LoVo (cell line): ENCODE measurements at places on chromosomes 2 and 18.

- no peak for DNase-seq
These were observed 123.2 kb downstream of the PHLPP1 start for GRCh38 chr18:62838475-62839098.

DNA sequence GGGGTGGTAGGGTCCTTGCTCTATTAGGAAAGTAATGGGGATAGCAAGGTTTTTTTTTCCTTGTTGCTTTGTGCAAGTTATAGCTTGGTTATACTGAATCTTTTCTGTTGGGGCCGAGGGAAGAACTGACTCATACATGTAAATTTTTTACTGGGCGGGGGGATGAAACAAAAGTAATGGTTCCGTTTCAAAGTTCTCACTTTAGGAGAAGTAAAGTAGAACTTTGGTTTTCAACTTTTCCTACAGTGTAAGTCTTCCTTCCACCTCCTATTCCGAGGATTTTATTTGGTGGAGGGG is 1.1 kb downstream of the AFTPH start:
- no peak for DNase-seq

DNA sequence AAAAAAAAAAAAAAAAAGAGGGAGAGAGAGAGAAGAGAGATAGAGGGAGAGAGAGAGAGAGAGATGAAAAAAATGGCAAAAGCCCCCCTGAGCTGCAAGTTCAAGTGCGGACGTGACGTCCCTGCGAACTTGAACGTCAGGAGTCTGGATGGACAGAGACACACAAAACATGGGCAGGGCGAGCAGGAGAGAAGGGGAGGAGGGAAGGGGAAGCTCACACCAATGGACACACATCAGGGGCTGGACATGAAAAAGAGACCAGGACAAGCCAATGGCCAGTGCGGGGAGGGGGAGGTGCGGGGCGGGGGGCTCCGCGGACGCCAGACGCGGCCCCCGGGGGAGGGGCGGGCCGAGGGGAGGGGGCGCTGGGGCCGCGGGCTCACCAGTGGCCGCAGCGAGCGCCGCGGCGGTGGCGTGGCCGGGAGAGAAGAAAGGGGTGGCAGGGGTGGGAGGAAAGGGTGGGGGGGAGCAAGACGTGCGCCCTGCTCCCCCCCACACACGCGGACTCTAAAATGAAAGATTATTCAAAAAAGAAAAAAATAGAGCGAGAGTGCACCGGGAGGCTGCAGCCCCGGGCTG is at the start of gene BCL11A:
BCL11A (minus strand) TSS at position 160 of the 579 bp plus-strand sequence. CDS start 384 bp downstream, outside the sequence.
- peak; percentile 75 for DNase-seq

GRCh38 chr2:215746226-215746886 is 267.0 kb downstream of the MREG start:
- DNase-seq: no peak

- DNase-seq: no peak
These were observed 90.5 kb downstream of the MSH2 start for GRCh38 chr2:47493317-47494035.

DNA sequence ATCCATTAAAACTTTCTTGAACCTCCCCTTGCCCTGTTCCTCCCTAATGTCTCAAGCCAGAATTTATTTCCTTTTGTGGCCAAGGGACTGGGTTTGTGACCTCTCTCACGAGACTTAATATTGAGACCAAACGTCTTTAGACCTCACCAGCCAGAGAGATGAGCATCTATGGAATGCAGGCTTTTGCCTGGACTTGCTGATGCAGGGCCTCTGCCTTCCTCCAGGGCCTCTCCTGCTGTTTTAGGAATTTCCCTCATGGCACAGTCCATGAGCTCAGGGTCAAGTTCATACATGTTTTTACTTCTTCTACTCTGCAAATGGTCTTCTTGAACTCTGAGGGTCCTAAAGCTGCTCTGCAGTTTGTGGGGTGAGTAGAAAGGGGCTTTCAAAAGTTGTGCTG is 22.3 kb downstream of the IL1B start:
- DNase-seq: no peak

- DNase-seq: no peak
These were observed 110.3 kb downstream of the TAF4B start for GRCh38 chr18:26336572-26336971.

GRCh38 chr2:67667054-67667908 is 270.1 kb downstream of the ETAA1 start:
- no peak for DNase-seq

DNA sequence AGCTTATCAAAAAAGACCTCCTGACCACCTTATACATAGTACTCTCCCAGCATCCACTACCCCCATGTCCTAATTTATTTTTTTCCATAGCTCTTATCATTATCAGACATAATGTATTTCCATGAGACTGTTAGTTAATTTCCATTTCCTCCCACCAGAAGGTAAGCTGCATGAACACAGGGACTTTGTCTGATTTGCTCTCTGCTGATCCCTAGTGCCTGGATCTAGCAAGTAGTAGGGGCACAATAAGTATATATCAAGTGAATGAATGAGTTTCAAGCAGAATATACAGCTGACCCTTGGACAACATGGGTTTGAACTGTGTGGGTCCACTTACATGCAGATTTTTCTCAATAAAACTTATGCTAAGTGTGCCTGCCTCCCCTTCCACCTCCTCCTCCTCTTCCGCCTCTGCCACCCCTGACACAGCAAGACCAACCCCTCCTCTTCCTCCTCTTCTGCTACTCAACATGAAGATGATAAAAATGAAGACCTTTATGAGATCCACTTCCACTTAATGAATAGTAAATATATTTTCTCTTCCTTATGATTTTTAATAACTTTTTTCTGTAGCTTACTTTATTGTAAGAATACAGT is 53.8 kb downstream of the CTAGE1 start:
- DNase-seq: no peak

DNA sequence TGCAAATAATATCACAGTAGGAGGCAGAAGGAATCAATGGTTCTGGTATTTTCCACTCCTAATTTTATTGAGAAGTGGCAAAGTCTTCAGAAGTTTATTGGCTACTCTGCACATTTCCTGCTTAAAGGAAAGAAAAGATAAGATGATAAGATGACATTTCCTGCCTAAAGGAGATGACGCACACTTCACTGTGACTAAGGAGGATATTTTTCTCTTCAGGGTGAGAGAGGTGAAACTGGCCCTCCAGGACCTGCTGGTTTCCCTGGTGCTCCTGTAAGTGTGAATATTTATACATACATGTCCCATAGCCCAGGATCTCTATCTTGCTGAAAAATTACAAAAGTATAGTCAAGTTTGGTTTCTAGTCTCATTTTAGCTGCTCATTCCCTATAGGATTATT is 27.9 kb downstream of the COL3A1 start:
- peak; percentile 24 for DNase-seq

- DNase-seq: no peak
These were observed 27.5 kb upstream of the EPAS1 start for GRCh38 chr2:46269544-46270273.

DNA sequence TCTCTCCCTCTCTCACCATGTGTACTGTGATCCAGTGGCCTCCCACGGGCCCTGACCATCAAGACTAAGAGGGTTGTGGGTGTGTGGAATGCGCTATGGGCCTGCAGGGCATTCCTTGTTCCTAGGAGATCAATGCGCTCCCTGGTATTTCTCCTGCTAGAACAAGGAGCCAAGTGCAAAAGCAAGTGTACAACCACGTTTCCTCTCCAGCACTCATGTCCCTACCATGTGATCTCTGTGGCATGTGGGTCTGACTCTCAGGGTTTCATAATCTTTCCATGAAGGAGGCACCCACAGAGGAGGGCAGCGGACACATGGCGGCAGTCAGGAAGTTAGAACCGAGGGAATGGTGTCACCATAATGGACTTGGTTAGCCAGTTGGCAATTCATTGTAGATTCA is 91.4 kb downstream of the MAPK4 start:
- no peak for DNase-seq

GRCh38 chr2:119147776-119148715 is 10.5 kb downstream of the C1QL2 start:
- DNase-seq: no peak

DNA sequence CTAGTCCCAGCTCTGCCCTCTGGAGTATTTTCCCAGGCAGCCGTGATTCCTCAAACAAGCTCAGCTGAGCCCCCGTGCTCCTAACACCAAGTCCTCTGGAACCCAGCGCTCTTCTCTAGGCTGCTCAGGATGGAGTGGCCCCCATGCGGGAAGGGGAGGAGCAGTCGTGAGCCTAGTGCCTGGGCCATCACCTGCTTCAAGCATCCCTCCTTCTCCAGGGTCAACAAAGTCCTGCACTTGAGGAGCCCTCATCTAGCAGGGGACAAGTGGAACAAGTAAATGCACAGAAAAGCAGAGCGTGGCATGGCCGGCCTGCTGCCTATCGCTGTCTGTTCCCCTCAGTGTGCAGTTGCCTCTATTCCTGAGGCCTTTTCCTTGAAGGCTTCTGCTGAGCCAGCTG is 168.6 kb downstream of the INHBB start:
- no peak for DNase-seq

- DNase-seq: no peak
These were observed 177.9 kb upstream of the ARL4C start for GRCh38 chr2:234674781-234675201.

DNA sequence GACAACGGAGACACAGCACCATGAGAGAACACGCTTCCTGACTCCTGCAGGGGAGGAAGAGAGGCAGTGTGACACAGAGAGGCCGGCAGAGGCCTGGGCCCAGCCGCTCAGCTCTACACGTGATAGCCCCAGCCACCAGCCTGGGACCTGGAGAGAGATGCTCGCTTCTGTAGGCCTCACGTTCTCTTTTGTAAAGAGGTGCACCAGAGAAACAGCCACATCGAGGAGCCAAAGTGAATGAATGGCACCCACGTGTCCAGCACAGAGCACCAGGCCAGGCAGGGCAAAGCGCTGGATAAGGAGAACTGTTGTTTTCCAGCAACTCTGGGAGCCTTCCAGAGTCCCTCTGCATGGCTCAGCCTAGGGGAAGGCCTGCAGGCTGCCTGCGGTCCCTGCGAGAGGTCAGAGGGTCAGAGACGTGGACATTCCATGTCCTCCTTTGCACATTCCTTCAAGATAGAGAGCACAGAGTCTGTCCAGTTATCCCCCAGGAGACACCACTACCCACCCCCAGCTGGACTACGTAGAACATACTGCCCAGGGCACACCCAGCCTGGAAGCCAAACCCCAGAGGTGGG is 14.2 kb downstream of the LIMS2 start:
- no peak for DNase-seq

GRCh38 chr2:96164459-96165184 is 19.4 kb upstream of the DUSP2 start:
- no peak for DNase-seq

GRCh38 chr18:59448546-59448945 is 89.5 kb upstream of the LMAN1 start:
- DNase-seq: no peak

DNA sequence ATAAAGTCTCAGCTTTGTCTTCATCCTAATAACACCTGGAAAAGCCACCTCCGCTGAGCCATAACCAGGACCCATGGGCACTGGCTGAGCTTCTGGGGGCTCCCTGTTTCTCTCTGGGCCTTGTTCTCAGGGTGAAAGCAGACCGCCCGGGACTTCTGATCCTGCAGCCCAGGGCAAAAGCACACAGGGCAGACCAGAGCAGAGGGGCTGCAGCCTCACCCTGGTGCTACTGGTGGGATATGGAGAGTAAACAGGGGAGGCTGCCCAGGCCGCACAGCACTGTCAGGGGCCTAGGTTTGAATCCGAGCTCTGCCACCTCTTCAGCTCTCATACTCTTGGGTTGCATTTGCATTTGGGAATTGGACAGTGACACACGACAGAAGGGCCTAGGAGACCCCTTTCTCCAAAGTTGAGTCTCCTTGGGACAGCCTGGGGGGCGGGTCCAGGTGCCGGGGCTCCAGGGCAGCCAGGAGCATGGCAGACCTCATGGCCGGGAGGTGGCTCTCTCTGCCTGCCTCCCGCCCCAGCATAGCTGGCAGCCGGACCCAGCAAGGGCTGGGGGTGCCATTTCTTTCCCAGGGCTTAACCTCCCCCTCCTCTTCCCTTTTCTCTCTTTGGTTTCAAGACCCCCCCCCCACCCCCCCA is 164.9 kb downstream of the INHBB start:
- no peak for DNase-seq

GRCh38 chr2:187382131-187382530 is 65.9 kb downstream of the CALCRL start:
- DNase-seq: no peak

- no peak for DNase-seq
These were observed 39.1 kb upstream of the NCOA1 start for GRCh38 chr2:24451805-24452501.

GRCh38 chr2:150482111-150482510 is 5.4 kb downstream of the RND3 start:
- DNase-seq: no peak

- no peak for DNase-seq
These were observed 78.1 kb downstream of the WDSUB1 start for GRCh38 chr2:159208438-159208837.

DNA sequence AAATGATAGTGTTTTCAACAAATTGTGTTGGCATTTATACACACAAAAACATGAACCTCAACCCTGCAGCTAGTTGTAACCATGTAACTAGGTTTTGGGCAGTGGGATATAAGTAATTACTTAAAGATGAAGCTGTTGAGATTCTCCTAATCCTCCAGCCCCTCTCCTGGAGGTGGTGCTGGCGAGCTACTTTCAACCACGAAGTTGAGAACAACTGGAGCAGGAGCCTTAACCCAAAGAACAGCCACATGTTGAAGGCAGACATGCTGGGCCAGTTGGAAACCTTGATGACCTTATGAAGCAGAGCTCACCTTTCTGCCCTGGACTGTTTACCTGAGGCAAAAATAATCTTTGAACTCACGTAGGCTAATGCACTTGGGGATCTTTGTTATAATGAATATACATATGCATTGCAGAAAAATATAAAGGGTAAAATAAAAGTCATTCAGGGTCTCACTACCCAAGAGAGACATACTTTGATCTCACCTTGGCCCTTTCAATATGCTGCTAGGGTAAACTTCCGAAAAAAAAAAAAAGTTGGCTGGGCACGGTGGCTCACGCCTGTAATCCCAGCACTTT is 89.6 kb upstream of the NPAS2 start:
- DNase-seq: peak; percentile 12

DNA sequence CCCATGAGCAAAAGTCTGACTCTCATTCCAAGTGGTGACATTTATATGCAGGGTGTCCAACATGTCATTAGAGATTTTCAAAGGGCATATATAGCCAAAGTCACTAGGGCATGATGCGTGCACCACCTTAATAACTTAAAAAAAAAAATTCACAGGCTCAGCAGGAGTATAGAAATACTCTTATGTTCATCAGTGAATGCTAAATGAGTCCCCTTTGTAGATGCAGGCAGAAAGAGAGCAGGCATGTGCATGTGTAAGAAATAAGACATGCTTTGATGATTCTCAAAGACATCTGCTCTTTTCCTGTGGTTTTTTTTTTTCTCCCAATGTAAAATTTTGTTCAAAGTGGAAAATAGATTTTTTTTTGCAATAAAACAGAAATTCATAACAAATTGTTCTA is 112.3 kb upstream of the AQP4 start:
- DNase-seq: no peak

GRCh38 chr2:88658326-88658725 is 31.1 kb upstream of the EIF2AK3 start:
- DNase-seq: no peak

DNA sequence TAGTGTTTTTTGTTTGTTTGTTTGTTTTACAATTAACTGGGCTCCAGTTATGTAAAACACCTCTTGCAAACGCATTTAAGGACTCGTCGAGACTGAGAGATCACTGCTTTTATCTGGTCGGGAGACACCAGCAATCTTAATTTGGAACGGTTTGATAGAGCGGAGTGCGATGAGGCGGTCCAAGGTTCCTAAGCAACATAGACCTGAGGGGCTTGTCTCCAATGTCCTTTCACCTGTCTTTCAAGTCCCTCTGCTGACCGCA is 729 bp upstream of the SELENOI start:
- DNase-seq: no peak
